H1 (cell line): ENCODE measurements at places on chromosomes 1 and 21. TPM values are rescaled to one million over a fixed set of nuclear protein-coding genes. Genes with fewer than 3 reads are reported as not detected.
A peak's percentile ranks its signal among the peaks of the same experiment; 100 is the strongest.

DNA sequence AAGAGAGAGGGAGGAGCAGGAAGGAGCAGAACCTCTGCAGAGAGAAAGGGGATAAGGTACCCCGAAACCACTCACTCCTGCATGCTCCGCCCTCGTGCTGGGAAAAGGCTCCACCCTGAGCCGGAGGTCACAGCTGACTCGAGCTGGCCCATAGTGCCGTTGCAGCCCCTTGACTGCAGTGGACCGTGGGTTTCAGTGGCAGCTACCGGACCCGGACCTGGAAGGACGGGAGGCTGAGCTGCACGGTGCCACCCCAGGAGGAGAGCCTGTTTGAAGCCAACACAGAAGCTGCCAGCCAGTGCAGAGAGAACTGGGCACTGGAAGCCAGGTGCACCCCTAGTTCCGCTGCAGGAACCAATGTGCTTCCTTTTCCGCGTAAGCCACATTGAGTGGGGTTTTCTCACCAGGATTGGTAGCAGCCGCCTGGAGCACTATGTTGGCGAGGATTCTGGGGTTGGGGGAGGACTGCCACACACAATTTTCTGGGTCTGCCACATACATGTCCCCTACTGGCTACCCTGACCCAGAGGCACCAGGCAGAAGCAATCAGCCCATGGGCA, 83.3 kb downstream of the FBXO2 start:
- H3K4me3 ChIP-seq = no peak overlapping the region
- no peaks in the 10 kb centered on the region for H3K36me3 ChIP-seq
- no peak for DNase-seq
- H3K27me3 ChIP-seq = no peaks in the 10 kb centered on the region
- H3K27ac ChIP-seq = no peak overlapping the region
- no peaks in the 10 kb centered on the region for H3K4me1 ChIP-seq

GRCh38 chr1:213651077-213651476, 336.7 kb upstream of the PROX1 start:
- DNase-seq = no peak
- no peaks in the 10 kb centered on the region for H3K27me3 ChIP-seq
- no peaks in the 10 kb centered on the region for H3K36me3 ChIP-seq
- H3K4me1 ChIP-seq = peaks cover 2% of the 10 kb centered on the region; the same call in 1 of the 2 replicates
- no peak overlapping the region for H3K27ac ChIP-seq

DNA sequence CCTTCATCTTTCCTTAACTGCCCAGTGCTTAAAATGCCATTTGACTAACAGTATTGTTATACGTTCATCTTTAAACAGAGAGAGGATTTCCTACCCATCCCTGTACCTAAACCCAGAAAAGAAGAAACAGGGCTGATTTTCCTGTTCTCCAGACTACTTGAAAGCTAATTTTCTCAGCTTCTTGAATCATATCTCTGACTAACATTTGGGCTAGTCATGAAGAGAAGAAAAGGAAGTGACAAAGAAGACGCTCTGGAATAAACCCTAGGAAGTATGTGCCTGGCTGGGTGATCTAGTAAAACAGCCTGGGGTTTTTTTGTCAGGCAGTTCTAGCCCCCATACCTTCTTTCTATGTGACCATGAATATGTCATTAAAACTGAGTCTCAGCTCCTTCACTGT, 44.8 kb upstream of the SGIP1 start:
- H3K27ac ChIP-seq = no peak overlapping the region
- no peaks in the 10 kb centered on the region for H3K36me3 ChIP-seq
- no peak overlapping the region for H3K4me3 ChIP-seq
- no peaks in the 10 kb centered on the region for H3K27me3 ChIP-seq
- DNase-seq = no peak

- no peak for DNase-seq
- no peak overlapping the region for H3K4me3 ChIP-seq
- no peak overlapping the region for H3K27ac ChIP-seq
- no peaks in the 10 kb centered on the region for H3K27me3 ChIP-seq
Measured at GRCh38 chr1:44296806-44297205, 58.3 kb downstream of the ERI3 start.

GRCh38 chr1:110914676-110915075, 41.7 kb downstream of the CD53 start:
- no peak overlapping the region for H3K4me3 ChIP-seq
- DNase-seq = no peak
- H3K27me3 ChIP-seq = no peaks in the 10 kb centered on the region
- no peak overlapping the region for H3K27ac ChIP-seq

GRCh38 chr1:17304826-17305175, 3.2 kb upstream of the PADI4 start:
- H3K4me3 ChIP-seq = no peak overlapping the region
- H3K4me1 ChIP-seq = peaks cover 11% of the 10 kb centered on the region
- H3K27ac ChIP-seq = no peak overlapping the region
- H3K27me3 ChIP-seq = no peaks in the 10 kb centered on the region
- no peaks in the 10 kb centered on the region for H3K36me3 ChIP-seq

DNA sequence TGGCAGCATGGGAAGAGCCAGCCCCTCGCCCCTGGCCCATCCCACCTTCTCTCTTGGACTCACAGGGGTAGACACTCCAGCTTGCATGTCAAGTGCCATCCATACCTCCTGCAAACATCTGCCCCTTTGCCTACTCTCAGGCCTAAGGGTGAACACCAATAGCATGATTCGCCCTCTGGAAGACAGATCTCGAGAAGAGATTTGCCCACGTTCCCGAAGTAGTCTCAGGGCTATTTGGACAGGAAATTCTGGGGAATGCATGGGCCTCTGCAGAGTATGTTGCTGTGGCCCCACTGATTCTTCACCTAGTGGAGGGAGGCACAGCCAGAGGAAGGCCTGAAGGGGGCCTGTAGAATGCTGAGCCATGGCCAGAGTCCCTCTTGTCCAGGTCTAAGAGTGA, 29.8 kb upstream of the DNASE2B start:
- no peak overlapping the region for H3K4me3 ChIP-seq
- no peaks in the 10 kb centered on the region for H3K27me3 ChIP-seq
- H3K27ac ChIP-seq = no peak overlapping the region
- H3K4me1 ChIP-seq = no peaks in the 10 kb centered on the region
- no peaks in the 10 kb centered on the region for H3K36me3 ChIP-seq

DNA sequence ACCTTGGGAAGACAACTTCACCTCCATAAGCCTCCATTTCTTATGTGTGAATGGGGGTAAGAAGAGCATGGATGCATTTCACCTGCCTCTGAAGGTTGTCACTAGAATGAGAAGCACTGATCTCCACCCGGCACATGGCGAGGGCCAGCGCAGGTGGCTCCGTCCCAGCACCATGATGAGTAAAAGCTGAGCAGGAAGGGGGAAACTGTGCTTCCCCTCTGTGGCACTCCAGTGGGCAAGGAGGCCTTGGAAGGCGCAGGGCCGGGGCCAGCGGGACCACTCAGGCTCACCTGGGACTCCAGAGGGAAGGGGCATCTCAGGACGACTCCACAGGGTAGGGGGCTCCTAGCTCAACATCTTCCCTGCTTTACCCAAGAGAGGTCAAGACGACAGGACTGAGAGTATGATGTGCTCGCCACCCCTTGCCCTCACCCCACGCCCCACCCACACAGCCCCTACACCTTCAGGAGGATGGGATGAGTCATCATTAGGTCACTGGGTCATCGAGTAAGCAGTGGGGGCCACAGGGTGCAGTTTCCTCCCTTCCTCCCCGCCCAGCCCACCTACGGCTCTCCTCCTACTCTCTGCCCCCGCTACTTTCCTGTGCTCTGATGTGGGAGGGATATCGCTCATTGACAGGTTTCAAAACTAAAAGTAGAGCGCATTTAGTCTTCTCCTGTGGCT, 112.1 kb downstream of the HIVEP3 start:
- peaks cover 3% of the 10 kb centered on the region; the same call in 1 of the 2 replicates for H3K4me1 ChIP-seq
- no peak for DNase-seq
- no peaks in the 10 kb centered on the region for H3K27me3 ChIP-seq
- H3K36me3 ChIP-seq = no peaks in the 10 kb centered on the region

GRCh38 chr1:21814241-21814918, 2.3 kb downstream of the LDLRAD2 start:
- no peaks in the 10 kb centered on the region for H3K27me3 ChIP-seq
- peak; percentile 47 for DNase-seq
- no peaks in the 10 kb centered on the region for H3K4me1 ChIP-seq
- no peak overlapping the region; the same call in 1 of the 2 replicates for H3K27ac ChIP-seq

GRCh38 chr1:64969305-64970046, 3.1 kb upstream of the JAK1 start:
- H3K4me3 ChIP-seq = no peak overlapping the region
- peaks cover 19% of the 10 kb centered on the region for H3K27me3 ChIP-seq
- DNase-seq = no peak
- H3K27ac ChIP-seq = no peak overlapping the region
- no peaks in the 10 kb centered on the region for H3K36me3 ChIP-seq

DNA sequence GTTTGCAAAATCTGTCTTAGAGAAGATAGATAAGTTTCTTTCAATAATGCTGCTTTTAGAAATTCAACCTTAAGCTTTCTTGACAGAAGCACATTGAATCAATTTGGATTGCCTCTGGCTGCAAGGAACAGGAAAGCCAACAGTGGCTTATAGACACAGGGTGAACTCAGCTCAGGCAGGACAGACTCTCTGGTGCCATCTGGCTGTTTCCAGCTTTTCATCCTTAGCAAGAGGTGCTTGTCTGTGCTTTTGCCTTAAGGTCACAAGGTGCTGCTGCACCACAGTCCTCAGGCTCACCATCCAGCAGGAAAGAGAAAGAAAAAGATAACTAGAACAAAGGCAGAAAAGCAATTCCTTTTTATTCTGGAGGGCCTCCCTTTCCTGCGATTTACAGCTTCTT, 93.7 kb upstream of the ETS2 start:
- no peaks in the 10 kb centered on the region for H3K36me3 ChIP-seq
- no peak overlapping the region for H3K27ac ChIP-seq
- no peaks in the 10 kb centered on the region for H3K27me3 ChIP-seq
- no peaks in the 10 kb centered on the region for H3K4me1 ChIP-seq

DNA sequence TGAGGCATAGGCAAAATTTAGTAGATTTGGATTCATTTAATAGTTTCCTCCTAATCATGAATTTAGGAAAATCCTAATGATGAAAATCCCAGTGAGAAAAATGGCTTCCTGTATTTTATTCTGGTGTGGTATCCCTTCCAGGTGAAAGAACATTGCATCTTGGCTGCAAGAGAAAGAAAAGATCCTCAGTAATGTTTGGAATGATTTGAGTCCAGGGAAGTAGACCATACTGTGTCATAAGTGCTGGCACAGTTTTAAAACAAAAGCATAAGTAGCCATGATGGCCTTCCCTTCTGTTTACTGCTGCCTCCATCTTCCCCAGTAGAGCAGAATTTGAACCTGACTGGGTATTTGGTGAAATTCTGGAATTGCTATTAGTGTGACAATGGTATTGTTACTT, 52.8 kb downstream of the CACHD1 start:
- H3K27ac ChIP-seq = no peak overlapping the region
- peaks cover 37% of the 10 kb centered on the region for H3K4me1 ChIP-seq
- DNase-seq = no peak
- no peaks in the 10 kb centered on the region for H3K27me3 ChIP-seq
- no peak overlapping the region for H3K4me3 ChIP-seq

- no peak for DNase-seq
- H3K36me3 ChIP-seq = peaks cover 10% of the 10 kb centered on the region
- no peaks in the 10 kb centered on the region for H3K27me3 ChIP-seq
- H3K4me1 ChIP-seq = peaks cover 8% of the 10 kb centered on the region
Measured at GRCh38 chr1:16139473-16139962, 16.4 kb downstream of the EPHA2 start.

- no peaks in the 10 kb centered on the region for H3K4me1 ChIP-seq
- peaks cover 6% of the 10 kb centered on the region for H3K36me3 ChIP-seq
- H3K27ac ChIP-seq = no peak overlapping the region
- no peak for DNase-seq
Measured at GRCh38 chr1:1228596-1229321, 3.0 kb downstream of the SDF4 start.

DNA sequence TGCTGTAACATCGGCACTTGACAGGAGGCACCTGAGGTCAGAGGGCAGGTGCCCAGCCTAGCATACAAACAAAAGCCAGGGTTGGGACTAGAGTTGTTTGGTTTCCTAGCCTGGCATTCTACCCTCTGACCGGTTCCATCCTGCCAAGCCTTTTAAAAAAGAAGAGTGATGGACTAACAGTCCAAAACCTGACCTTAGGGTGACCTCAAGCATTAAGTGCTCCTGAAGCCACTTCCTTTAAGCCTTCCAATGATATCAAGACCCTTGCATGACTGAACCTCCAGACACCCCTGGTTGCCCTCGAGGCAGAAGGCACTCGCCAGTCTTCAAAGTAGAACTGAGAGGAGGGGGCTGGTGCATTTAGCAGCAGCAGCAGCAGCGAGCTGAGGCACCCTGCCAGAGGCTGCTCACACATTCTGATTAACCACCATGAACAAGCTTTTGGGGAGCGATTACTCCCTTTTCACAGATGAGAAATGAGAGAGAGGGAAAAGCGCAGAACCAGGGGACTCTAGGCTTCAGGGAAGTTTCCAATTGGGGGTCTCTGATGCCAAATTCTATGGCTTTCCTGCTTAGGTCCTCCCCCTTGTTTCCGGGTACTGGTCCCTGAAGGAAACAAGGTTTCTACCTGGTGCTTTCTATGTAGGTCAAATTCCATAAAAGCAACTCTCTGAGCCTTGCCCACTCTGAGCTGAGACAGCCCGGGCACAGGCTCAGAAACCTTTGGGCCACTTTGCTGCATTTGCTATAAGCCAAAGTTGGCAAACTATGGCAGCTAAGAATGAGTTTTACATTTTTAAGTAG, 9.2 kb downstream of the SLC2A1 start:
- 0 out of 2 replicates have a peak overlapping the region, but pooled peaks have one; percentile 2 for H3K4me3 ChIP-seq
- H3K36me3 ChIP-seq = peaks cover 7% of the 10 kb centered on the region
- no peaks in the 10 kb centered on the region for H3K27me3 ChIP-seq
- H3K4me1 ChIP-seq = peaks cover 53% of the 10 kb centered on the region
- no peak overlapping the region for H3K27ac ChIP-seq

DNA sequence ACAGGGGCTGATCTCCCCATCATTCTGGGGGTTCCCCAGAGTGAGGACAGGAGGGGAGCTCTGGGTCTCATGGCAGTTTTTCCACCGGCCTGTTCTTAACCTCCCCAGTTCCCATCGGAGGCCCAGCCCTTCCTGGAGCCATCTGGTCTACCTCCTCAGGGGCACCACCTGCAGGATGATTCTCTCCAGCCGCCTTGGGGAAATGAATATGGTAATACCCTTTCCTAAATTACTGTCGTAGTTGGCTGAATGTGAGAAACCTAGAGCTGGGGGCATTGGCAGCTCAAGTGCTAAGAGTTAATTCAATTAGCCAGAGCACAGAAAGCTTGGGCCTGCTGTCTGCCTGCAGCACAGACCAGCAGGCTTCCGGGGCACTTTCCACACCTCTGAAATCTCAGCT, 64.9 kb downstream of the TAS1R2 start:
- H3K36me3 ChIP-seq = no peaks in the 10 kb centered on the region
- H3K4me3 ChIP-seq = no peak overlapping the region; the same call in 1 of the 2 replicates
- peak; percentile 33 for DNase-seq
- peaks cover 4% of the 10 kb centered on the region; the same call in 1 of the 2 replicates for H3K27me3 ChIP-seq
- peaks cover 3% of the 10 kb centered on the region for H3K4me1 ChIP-seq

OR2T35 gene
- not detected in 2 replicates for total RNA-seq

RGS8 gene
- 0.13 and 0.29 TPM in 2 replicates for total RNA-seq
